Foreskin fibroblast (primary cell): ENCODE measurements at places on chromosomes 2 and 18.

DNA sequence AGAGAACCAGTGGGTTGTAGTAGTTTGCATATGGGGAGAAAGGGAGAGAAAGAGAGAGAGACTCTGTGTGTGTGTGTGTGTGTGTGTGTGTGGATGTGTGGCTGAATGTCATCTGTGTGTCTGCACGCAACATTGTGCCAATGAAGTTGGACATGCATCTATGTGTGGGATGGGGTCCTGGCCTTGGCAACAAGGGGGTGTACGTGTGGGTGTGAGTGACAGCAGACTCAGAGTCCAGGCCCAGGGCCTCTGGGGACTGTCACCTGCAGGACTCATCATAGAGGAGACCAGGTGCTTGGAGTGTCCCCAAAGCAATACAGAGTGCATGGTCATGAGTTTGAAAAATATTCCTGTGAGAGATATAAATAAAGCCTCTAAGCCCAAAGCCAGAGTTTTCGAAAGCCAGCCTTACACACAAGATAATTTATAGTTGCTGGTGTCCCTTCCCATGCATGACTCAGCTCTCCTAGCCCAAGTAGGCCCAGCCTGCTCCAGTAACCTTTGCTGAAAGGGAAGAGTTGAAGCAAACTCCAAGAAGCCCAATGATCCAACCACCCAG, 59.9 kb downstream of the TNP1 start:
- peak; percentile 35 for DNase-seq

GRCh38 chr2:17591846-17592245, 51.4 kb downstream of the VSNL1 start:
- DNase-seq: no peak

DNA sequence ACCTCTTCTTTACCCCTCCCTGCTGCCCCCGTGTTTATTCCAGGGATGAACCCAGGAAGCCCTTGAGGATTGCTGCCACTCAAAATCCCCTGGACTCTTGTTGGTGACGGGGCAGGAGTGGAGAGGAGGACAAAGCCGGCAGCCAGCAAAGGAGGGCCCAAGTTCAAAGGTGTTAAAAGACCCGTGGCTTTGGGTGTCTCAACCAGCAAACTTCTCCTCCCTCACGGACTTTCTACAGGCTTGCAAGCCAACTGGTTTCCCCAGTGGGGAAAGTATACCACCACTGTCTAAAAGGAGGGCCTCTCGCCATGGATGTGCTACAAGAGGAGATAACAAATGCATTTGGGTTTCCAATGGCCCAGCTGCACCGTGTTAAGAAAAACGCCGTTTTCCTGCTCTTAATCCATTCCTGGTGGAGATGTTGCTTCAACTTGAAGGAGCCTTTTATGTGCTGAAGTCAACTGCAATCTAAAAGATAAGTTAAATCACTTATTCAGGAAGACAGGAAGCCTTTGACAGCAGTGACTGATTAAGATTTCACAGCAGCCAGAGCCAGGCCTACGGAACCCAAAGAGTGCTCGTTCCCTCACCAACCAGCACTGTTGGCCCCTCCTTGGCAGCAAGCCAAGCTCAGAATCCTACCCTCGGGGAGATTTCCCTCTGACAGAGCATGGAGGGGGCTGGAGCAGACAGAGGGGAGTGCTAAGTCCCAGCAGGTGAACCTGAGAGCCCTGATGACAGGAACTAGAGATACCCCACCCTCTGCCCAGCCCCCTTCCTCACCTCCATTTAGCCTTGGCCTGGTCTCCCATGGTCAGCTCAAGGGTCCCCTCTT, 57.8 kb downstream of the ZBTB7C start:
- DNase-seq: no peak

DNA sequence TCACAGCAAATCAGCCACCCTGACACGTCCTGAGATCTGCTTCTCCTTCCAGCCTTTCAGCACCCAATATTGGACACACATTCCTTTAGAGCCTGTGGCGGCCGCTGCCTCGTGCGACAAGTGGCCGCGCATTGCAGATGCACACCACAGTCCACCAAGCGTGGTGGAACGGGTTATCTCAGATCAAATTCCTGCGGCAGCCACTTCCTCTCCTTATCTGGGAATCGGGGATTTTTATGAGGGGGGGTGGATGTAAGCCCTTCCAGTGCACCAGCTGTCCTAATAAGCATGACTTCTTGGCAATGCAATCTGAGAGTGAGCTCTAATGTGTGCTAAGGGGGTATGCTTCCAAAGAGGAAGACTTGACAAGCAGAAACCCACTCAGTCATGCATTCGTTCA, 18.3 kb upstream of the BMP10 start:
- DNase-seq: no peak

- DNase-seq: no peak
Measured at GRCh38 chr2:12035956-12036639, 289.7 kb downstream of the LPIN1 start.

- no peak for DNase-seq
Measured at GRCh38 chr18:77366720-77367641, 117.3 kb downstream of the GALR1 start.

GRCh38 chr2:241190291-241190981, 2.0 kb downstream of the ANO7 start:
- no peak for DNase-seq
